Liver (tissue), 10 donors: ENCODE measurements at places on chromosomes 1 and 21. TPM values are rescaled to one million over a fixed set of nuclear protein-coding genes. Genes with fewer than 3 reads are reported as not detected.

- no peak overlapping the region for H3K27ac ChIP-seq
- no peaks in the 10 kb centered on the region for H3K36me3 ChIP-seq
- no peak overlapping the region for H3K4me3 ChIP-seq
Measured at GRCh38 chr1:77031106-77031662, 163.9 kb downstream of the ST6GALNAC5 start.

The RBM11 gene
- not detected for polyA plus RNA-seq

The SPOCD1 gene
- not detected for polyA plus RNA-seq

- H3K36me3 ChIP-seq: no peaks in the 10 kb centered on the region
- H3K27me3 ChIP-seq: no peaks in the 10 kb centered on the region
- no peak for DNase-seq
- H3K4me3 ChIP-seq: no peak overlapping the region
Measured at GRCh38 chr1:38728585-38728908, 131.0 kb downstream of the RRAGC start.

The DNAJC6 gene
- 0.15 TPM for polyA plus RNA-seq
